ENCODE measurements at places on chromosomes 1 and 21.

GRCh38 chr1:109828756-109829505 lies 65.2 kb upstream of the EPS8L3 start:
- DNase-seq = no peak

DNA sequence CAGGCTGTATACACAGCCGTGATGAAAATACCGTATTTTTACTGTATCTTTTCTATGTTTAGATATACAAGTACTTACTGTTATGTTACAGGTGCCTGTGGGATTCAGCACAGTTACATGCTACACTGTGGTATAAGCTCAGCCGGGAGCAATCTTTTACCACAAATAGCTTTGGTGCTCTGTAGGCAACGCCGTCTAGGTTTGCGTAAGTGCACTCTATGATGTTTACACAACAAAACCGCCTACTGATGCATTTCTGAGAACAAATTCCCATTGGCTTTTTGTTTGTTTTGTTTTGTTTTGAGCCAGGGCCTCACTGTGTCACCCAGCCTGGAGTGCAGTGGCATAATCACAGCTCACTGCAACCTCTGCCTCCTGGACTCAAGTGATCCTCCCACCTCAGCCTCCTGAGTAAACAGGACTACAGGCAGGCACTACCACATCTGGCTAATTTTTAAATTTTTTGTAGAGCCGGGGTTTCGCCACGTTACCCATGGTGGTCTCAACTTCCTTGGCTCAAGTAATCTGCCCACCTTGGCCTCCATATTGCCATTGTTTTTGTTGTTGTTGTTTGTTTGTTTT lies 81.0 kb downstream of the SCCPDH start:
- no peak for DNase-seq

GRCh38 chr1:159877695-159878444 lies 15.4 kb upstream of the VSIG8 start:
- no peak for DNase-seq

- DNase-seq = no peak
Measured at GRCh38 chr1:5349526-5349925, 642.7 kb downstream of the NPHP4 start.

- DNase-seq = no peak
Measured at GRCh38 chr1:17112496-17113236, 6.6 kb downstream of the PADI2 start.

- DNase-seq = no peak
Measured at GRCh38 chr1:239914751-239915231, 176.9 kb upstream of the FMN2 start.

DNA sequence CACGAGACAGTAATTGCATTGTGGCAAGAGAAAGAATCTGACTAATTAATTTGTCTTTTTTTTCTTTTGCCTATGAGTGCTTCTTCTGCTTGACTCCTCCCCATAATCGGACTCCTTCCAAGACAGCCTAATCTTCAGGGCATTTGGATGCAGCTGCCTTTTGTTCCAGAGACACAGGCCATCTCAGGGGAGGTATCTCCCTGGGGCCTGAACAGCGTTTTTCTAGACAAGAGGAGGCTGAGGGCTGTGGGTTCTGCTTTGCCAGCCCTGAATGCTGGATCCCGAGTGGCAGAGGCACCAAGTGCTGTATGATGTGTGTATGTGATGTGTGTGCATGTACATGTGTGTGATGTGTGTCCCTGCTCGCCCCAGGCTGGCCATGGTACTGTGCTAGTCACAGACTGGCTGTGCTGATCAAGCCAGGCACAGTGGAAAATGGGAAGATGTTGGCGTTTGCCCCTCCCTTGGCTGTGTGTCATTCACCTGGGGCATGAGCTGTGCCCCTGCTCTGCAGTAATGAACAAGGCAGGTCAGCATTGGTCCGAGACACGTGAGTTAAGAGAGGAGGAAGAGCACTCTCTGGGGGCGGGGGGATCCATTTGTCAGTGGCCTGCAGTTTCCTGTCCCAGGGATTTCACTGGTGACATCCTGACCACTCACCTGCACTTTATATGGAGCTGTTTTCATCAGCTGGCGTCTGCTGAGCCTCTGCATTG lies 77.2 kb downstream of the ADARB1 start:
- DNase-seq = no peak

- no peak for DNase-seq
Measured at GRCh38 chr1:6646499-6647148, 22.0 kb downstream of the THAP3 start.

GRCh38 chr1:229040630-229041358 lies 230.1 kb upstream of the RAB4A start:
- DNase-seq = no peak

DNA sequence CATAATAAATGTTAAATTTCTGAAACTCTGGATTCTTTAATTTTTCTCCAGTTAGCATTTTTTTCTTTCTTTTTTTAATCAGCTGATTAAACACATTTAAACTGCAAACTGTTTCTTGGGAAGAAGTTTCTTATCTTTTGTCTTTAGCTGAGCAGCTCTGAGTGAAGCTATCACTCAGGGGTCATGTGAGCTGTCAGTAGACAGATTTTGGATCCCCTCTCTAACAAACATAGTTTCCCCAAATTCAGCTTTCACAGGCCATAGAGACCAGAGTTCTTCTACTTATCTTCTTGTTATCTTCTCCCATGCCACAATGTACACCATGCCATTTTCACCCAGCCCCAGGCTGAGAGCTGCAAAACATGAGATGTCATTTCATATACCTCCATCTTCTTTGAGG lies 148.9 kb downstream of the CDC42BPA start:
- DNase-seq = no peak

DNA sequence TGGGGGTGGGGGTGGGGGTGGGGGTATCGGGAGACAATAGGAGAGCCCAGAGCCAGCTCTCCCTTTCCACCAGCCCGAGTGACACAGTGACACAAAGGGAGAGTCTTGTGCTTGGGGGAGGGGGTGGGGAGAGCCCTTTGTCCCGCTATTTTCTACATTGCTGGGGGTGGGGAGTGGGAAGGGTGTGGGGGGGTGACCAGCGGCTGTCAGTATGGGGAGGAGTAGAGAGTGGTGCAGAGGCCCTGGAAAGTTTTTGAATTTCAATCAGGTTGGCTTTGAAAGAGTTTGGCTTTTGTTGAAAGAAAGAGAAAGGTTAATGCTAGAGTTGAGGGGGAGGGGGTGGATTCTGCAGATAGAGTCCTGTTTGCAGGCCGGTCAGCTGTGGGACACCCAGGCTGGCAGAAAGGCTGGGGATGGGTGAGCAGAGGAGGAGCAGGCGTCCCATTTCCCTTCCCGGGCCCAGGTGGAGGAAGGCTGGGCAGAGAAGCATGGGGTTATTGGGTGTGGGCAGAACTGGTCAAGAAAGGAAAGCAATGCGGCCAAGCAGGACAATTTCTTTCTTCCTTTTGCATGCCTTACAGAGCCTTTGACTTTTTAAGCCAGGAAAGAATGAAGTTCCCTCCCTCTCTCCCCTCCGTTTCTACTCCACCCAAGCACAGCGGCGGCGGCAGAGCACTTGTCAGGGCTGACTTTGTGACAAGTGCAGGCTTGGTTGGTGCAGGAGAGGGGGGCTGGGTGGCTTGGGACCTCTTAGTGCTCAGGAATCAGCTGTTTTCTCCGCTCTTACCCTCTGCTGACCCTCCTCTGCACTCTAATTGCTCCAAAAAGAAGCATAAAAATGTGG lies 96.2 kb downstream of the RNF220 start:
- no peak for DNase-seq

DNA sequence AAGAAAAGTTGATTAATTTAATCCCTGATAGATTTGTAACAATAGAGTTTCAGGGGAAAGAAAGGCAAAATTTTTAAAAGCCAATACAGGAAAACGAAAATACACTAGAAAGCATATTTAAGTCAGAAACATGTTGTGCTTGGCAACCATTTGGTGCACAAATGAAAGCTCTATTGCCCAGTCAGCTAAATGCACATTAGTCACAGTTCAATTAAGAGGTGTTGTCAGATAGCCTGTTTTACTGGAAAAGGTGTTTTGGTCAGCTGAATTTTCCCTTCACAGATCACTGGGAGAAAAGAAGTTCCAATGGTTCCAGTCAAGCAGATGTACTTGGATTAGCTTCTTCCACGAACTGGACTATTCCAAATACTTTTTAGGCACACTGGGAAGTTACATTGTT lies 25.4 kb downstream of the RGS4 start:
- DNase-seq = no peak

All from stimulated activated CD8-positive, alpha-beta memory T cell treated with anti-CD3 and anti-CD28 coated beads, Interleukin-15, amount 100 ng/mL, for 4 hours (primary cell).